ENCODE measurements at places on chromosomes 4 and X.

DNA sequence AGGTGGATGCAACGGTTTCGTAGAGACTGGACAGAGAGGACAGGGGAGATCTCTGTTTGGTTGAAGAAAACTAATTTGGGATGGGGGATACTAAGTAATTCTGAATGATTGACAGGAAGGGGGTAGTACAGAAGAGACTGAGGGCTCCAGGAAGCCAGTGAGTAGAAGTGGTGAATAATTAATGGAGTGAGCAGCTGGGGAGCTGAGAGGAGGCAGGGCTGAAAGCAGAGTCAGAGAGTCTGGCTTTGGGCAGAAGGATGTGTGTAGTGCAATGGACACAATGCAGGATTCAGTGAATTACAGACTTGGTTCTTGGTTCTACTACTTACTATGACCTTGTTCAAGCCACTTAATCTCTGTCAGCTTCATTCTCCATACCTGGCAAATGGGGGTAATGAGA, 161.7 kb downstream of the RBMX2 start:
- DNase-seq = no peak

DNA sequence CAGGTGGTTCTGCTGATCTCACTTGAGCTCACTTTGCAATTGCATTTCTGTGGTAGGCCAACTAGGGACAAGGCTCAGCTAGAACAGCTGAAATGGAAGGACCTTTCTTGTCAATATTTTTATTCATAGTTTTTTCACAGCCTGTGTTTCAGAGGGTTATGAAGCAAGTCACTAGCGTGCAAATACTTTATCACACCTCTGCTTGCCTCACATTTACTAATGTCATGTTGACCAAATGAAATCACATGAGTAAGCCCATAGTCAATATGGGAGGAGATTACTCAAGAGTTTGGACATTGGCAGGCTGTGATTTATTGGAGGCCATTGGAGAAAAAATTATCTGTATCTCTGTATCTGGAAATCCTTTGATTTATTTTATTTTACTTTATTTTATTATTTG, 628.3 kb upstream of the EPHA5 start:
- no peak for DNase-seq

DNA sequence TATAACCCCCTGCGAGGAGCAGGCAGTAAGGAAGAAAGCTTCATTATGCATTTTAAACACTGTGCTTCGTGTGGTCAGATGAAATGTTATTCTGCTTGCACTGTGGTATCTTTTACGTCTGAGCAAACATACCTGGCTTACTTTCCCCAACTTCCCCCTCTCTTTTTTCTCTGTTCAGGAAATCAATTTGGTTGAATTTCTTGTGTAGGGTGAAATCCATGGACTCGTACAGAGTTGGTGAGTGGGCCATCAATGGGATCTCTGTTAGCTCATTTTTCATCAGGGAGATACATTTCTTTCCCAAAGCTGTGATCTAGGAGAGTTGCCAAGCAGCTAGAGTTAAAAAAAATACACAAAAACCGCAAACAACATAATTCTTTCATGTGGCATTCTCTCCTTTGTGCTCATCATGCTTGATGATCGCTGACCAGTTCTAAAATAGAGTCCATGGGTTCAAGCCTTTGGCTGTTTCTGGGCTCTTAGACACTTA, 98.5 kb downstream of the FRAS1 start:
- DNase-seq = no peak

GRCh38 chr4:26217961-26218676, 102.7 kb upstream of the RBPJ start:
- DNase-seq = no peak

GRCh38 chr4:157072002-157072401, 3.9 kb upstream of the GLRB start:
- no peak for DNase-seq

Data from C1 segment of cervical spinal cord (tissue), 14 donors.